Activated T-helper 17 cell treated with anti-CD3 and anti-CD28 coated beads, Interleukin-2, amount 50 U/mL, for 72 hours (primary cell): ENCODE measurements at places on chromosomes 2 and 18. TPM values are rescaled to one million over a fixed set of nuclear protein-coding genes. Genes with fewer than 3 reads are reported as not detected.

GRCh38 chr2:75595541-75596395, 35.0 kb upstream of the EVA1A start:
- ATAC-seq, result no peak
- no peak overlapping the region for H3K27ac ChIP-seq
- no peak overlapping the region for H3K4me3 ChIP-seq
- no peaks in the 10 kb centered on the region for H3K27me3 ChIP-seq

DNA sequence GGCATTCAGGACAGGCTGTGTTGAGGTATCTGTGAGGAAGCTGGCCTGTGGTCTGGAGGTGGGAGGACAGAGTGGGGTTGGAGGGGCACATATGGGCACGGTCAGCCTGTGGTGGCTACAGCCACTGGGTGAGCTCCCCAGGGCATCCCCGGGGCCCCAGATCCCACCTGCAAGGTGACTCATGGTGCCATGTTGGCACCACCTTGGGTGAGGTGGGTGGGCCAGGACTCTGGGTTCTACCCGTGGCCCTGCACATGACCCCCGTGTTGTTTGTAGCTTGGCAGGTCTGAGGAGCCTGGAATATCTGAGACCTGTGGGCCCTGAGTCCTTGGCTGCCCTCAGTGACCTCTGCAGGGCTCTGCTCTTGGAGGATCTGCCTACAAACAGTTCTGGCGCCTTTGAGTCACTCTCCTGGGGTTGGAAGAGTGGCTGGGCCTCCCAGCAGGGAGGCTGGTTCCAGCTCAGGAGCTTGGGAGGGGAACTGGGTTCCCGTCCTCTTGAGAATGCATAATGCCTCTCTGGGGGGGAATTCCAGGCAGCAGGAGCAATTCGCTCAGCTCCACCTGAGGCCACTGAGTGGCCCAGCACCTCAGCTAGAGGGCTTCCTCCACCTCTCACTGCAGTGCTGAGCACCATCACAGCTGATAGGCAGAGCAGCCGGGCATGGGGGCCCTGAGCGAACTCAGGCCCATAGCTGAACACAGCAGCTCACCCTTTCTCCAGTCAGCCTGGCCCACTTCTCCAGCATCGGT, 105.1 kb downstream of the DYSF start:
- no peaks in the 10 kb centered on the region for H3K27me3 ChIP-seq
- no peak overlapping the region for H3K4me3 ChIP-seq
- no peak for ATAC-seq
- no peak overlapping the region for H3K27ac ChIP-seq
- H3K4me1 ChIP-seq, result no peaks in the 10 kb centered on the region
- no peaks in the 10 kb centered on the region for H3K36me3 ChIP-seq

DNA sequence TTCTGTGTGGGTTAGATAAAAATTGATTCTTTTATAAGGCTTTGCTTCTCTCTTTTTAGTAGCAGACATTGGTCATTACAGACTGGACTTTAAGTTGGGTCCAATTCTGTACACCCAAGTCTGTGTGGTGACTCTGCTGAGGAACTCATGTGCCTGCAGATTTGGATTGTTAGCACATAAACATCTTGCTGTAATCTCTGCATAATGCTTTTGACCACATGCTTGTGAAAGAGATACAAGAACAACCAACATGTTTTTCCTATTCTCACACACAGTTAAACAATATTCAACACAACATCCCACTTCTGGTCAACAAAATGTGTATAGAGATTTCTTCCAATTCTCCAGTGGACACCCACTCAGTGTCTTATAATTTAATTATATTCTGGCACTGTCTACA, 270.1 kb downstream of the RDH14 start:
- no peak overlapping the region for H3K27ac ChIP-seq
- no peaks in the 10 kb centered on the region for H3K36me3 ChIP-seq
- no peak overlapping the region for H3K4me3 ChIP-seq
- no peaks in the 10 kb centered on the region for H3K27me3 ChIP-seq
- ATAC-seq, result no peak
- no peaks in the 10 kb centered on the region for H3K4me1 ChIP-seq

GRCh38 chr2:152161598-152161997, 14.0 kb downstream of the STAM2 start:
- H3K36me3 ChIP-seq, result peaks cover 12% of the 10 kb centered on the region
- no peak overlapping the region for H3K4me3 ChIP-seq
- H3K4me1 ChIP-seq, result peaks cover 17% of the 10 kb centered on the region
- no peaks in the 10 kb centered on the region for H3K27me3 ChIP-seq
- ATAC-seq, result no peak

DNA sequence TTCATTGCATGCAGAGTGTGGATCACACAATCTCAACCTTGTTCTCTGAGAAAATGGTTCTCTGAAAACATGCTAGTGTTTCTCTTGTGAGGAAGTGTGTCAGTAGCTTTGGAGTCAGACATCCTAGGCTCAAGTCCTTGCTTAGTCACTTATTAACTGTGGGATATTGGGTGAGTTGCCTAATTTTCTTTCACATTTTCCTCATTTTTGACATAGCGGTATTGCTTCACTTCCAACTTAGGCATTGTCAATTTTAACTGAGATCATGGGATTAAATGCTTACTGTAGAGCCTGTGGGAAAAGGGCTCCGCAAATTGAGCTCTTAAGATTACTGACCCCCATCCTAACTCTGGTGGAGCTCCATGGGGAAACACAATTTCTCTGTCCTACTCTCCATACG, 622.2 kb downstream of the CNTNAP5 start:
- H3K4me3 ChIP-seq, result no peak overlapping the region
- no peak for ATAC-seq
- no peaks in the 10 kb centered on the region for H3K36me3 ChIP-seq
- H3K27me3 ChIP-seq, result no peaks in the 10 kb centered on the region
- no peak overlapping the region for H3K27ac ChIP-seq

DNA sequence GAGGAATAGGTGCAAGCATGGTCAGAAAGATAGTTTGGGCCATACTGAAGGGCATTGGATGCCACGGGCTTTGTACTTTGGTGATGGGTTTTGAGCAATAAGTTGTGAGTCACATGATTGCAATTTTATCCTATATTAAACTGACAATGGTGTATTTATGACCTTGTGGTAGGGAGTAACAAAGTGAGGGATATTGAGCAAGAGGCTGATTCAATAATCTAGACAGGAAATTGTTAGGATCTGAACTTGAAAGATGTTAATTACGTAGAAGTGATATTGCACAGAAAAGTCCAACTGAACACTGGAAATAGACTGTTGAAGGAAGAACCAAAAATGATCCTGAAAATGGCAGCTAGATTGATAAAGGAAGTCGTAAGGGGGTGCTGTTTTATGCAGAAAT, 46.6 kb upstream of the TCF4 start:
- no peak for ATAC-seq
- no peak overlapping the region for H3K4me3 ChIP-seq
- H3K36me3 ChIP-seq, result no peaks in the 10 kb centered on the region
- no peak overlapping the region for H3K27ac ChIP-seq
- H3K27me3 ChIP-seq, result no peaks in the 10 kb centered on the region

The FSHR gene
- not detected for total RNA-seq

GRCh38 chr18:11750171-11750570, 61.1 kb downstream of the GNAL start:
- peaks cover 4% of the 10 kb centered on the region for H3K4me1 ChIP-seq
- H3K36me3 ChIP-seq, result no peaks in the 10 kb centered on the region
- H3K27me3 ChIP-seq, result peaks cover 47% of the 10 kb centered on the region
- H3K4me3 ChIP-seq, result peak overlapping the region; percentile 20
- no peak for ATAC-seq
- no peak overlapping the region for H3K27ac ChIP-seq

The SLC5A7 gene
- total RNA-seq, result not detected
